Stimulated activated CD8-positive, alpha-beta memory T cell treated with anti-CD3 and anti-CD28 coated beads, Interleukin-4, amount 100 ng/mL, for 1 hour (primary cell): ENCODE measurements at places on chromosomes 7 and 10.

- DNase-seq: no peak
Measured at GRCh38 chr10:15461353-15462108, 90.4 kb upstream of the FAM171A1 start.

- DNase-seq: no peak
Measured at GRCh38 chr10:68106656-68107055, 2.6 kb upstream of the MYPN start.

DNA sequence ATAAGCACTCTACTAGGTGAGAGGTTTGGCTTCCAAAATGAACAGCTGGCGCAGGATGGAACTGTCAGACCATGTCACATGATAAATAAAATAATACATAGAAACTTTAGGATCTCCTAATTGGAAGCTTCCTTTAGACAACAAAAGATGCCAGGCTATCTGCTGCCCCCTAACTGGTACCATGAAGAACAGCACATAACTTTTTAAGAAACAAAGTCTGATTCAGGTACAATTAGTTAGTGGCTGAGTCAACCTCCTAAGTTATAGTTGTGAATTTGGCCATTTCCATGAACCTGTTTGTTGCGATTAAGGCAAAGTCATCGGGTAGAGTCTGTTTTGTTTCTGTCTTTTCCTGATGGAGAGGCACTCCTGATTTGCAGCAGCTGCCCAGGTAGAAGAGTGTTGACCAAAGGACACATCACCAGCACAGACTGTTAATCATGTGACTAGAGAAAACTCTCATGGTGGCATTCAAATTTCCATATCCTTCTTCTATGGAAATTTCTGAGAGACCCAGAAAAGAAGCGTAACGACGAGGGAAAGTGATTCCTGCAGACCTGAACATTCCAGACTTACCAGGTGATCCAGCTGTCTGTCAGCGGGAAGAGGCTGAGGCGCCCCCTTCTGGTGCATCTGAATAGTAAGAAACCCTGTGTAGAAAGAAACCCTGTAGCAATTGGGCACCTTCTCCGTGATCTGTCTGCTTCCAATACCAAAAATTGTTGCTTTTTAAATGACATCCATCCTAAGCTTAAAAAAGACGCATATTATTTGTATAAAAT, 8.6 kb upstream of the INHBA start:
- DNase-seq: no peak

- DNase-seq: no peak
Measured at GRCh38 chr10:116621476-116621875, 723 bp downstream of the PNLIPRP2 start.
